Thymus (tissue), 14 donors: ENCODE measurements at places on chromosomes 2 and 18. TPM values are rescaled to one million over a fixed set of nuclear protein-coding genes. Genes with fewer than 3 reads are reported as not detected.

- no peak for DNase-seq
- no peak overlapping the region for H3K27ac ChIP-seq
- no peaks in the 10 kb centered on the region for H3K36me3 ChIP-seq
- no peak overlapping the region for H3K4me3 ChIP-seq
- peaks cover under 1% of the 10 kb centered on the region for H3K27me3 ChIP-seq
Observed at GRCh38 chr18:70469916-70470315, 181.1 kb downstream of the SOCS6 start.

- H3K27ac ChIP-seq, result no peak overlapping the region
- no peak overlapping the region for H3K4me3 ChIP-seq
- no peak for DNase-seq
- no peaks in the 10 kb centered on the region for H3K4me1 ChIP-seq
- no peaks in the 10 kb centered on the region for H3K36me3 ChIP-seq
Observed at GRCh38 chr2:185734658-185735057, 3.9 kb upstream of the FSIP2 start.

DNA sequence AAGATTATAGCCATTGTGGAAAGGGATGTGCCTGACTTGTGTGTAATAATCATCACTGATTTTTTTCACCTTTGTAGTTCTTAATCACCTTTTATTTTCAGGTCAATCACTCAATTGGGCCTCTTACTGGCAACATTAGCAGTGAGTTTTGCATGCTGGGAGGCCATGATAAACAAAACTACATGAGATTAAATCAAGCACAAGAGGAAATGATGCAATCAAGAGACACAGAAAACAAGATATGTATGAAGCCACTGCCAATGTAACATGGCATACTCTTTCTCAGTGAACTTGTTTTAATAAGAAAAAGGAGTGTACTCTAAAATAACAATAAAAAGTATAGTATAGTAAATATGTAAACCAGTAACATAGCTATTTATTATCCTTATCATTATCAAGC is 69.9 kb upstream of the FSIP2 start:
- no peak overlapping the region for H3K27ac ChIP-seq
- no peaks in the 10 kb centered on the region for H3K27me3 ChIP-seq

DNA sequence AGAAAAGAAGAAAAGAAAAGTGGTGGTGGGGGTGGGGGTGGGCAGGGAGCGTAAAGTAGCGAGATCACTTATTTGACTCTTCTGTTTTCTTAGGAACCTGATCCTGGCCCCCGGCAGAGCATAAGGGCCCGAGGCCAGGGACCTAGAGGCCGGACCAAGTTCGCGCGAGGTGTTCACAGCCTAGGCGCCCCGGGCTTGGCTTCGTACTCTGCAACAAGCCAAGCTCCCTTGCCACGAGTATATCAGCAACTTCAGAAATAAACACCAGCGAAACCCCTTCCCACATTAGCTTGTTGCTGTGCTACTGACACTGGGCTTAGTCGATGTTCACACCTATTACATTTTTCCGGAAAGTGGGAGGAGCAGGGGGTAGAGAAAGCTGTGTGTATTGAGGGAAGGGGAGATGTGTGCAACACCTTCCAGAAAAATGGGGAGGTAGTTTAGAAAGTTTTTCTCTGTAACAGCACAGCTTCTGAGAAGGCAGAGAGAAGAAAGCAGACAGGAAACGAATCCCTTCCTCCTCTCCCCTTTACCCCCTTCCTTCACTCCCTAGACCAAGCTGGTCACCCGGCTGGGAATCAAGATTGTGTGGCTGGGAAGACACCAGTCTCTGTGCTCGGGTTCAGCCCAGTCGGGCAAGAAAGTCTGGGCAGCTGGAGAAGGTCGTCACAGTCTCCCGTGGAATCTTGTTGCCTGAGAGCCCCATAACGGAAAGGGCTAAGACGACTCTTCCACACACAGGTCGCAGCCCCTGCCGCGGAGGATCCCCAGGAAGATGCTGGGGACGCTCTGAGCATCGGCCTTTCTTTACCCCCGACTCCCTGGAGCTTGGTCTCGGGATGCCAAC is 12.0 kb upstream of the SATB2 start:
- H3K36me3 ChIP-seq, result no peaks in the 10 kb centered on the region
- H3K27me3 ChIP-seq, result peaks cover 69% of the 10 kb centered on the region
- no peak overlapping the region for H3K4me3 ChIP-seq
- DNase-seq, result no peak

DNA sequence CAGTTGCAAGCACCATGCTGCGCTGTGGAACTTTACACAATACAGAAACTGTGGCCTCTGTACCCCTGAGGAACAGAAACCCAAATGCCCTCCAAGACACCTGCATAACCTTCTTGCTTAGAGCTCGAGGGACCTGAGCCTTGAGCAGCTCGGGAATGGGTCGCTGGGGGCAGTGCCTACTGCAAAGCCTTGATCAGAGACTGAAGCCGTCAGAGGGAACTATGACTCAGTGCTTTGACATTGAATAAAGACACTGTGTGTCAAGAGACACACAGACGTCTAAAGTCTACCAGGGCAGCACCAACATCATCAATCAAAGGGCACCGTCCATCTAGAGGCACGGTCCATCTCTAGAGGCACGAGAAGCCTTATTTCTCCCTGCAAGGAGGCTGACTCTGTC is 30.6 kb downstream of the GPR45 start:
- H3K4me3 ChIP-seq, result no peak overlapping the region
- no peak overlapping the region for H3K27ac ChIP-seq
- no peaks in the 10 kb centered on the region for H3K4me1 ChIP-seq
- no peaks in the 10 kb centered on the region for H3K27me3 ChIP-seq

DNA sequence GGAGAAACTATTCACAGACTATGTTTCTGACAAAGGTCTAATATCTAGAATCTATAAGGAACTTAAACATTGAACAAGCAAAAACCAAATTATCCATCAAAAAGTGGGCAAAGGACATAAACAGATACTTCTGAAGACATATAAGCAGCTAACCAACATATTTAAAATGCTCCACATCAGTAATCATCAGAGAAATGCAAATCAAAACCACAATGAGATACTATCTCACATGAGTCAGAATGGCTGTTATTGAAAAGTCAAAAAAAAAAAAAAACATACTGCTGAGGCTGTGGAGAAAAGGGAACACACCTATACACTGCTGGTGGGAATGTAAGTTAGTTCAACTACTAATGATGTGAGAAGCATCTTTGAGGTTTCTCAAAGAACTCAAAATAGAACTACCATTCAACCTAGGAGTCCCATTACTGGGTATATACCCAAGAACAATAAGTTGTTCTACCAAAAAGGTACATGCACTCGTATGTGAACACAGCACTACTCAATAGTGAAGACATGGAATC is 220.4 kb upstream of the TFPI start:
- H3K27me3 ChIP-seq, result no peaks in the 10 kb centered on the region
- H3K36me3 ChIP-seq, result no peaks in the 10 kb centered on the region

PMAIP1 gene
- 14.5 TPM for total RNA-seq

GRCh38 chr18:22387787-22388186 is 29.9 kb downstream of the CTAGE1 start:
- no peak overlapping the region for H3K27ac ChIP-seq
- DNase-seq, result no peak
- H3K4me1 ChIP-seq, result no peaks in the 10 kb centered on the region
- no peaks in the 10 kb centered on the region for H3K36me3 ChIP-seq
- H3K27me3 ChIP-seq, result no peaks in the 10 kb centered on the region

DNA sequence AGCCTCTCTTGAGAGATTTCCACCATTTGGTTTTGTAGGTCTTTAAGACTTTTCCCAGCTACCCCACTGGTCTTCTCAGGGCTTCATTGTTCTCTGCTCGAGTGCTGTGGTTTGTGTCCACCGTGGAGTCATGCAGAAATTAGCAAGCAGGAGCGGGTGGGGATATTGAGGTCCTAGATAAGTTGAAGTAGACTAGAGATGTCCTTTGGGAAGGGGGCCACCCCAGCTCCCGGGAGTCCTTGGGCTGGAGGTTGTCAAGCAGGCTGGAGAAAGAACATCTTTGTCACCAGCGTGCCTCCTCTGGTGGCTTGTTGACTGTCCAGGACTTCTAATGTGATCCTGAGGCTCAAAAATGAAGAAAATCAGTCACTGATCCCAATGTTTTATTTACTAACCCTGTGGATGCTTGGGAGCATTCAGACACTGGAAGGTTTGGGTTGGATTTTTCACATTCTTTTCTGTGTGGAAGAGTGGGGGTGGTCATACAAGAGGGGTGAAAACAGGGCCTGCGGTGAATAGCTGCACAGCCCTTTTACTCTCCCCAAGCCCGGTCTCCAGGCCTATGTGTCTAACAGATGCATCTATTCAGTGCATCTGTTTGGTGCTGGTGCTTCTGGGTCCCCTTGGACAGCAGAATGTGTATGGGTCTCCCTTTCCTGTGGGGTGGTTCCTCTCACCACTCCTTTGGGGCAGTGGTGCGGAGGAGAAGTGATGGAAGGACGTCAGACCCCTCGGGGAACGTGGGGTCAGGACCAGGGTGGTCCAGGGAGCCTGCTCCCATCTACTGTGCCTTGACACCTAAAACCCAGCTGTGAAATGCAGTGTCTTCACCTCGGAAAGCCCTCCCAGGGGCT is 208.1 kb downstream of the KLHL29 start:
- no peak overlapping the region for H3K27ac ChIP-seq
- no peak for DNase-seq
- no peaks in the 10 kb centered on the region for H3K27me3 ChIP-seq
- no peaks in the 10 kb centered on the region for H3K4me1 ChIP-seq

DNA sequence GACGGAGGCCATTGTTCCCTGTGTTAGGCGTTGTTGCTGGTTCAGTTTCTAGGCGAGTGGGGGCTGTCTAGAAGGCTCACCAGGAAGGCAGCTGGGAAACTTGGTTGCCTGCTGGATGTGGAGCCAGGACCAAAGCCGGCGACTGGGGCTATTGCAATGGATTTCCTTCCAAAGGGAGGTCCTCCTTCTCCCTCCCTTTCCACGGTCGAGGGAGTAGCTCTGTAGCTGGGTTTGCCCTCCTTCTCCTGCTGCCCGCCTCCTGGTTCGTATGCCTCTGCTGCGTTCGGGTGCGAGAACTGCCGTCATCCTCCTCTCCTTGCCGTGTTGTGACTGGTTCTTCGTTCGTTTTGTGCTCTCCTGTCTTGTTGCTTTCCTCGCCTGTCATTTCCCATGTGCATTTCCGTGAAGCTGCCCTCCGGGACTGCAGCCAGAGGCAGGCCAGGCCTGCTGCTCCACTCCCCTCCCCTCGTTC is 203.4 kb downstream of the NEDD4L start:
- no peaks in the 10 kb centered on the region for H3K27me3 ChIP-seq
- H3K4me1 ChIP-seq, result no peaks in the 10 kb centered on the region
- H3K27ac ChIP-seq, result peak overlapping the region; percentile 32
- no peak overlapping the region for H3K4me3 ChIP-seq

DNA sequence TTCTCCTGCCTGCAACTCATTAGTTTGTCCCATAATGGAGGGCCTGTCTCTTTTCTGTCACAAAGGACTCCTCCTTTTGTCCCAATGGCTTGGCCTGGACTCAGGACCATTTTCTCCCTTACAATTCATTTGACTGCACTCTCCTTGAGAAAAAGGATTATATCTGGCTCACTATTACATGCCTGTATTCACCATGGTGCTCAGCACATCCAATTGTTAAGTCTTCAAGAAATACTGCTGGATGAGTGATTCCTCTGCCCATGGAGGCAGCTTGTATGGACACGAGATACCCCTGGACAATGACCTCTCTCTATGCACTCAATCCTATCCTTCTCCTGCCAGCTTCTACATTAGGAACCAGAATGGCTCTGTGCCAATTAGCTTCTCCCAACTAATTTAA is 47.0 kb downstream of the CHST9 start:
- no peak overlapping the region for H3K4me3 ChIP-seq
- H3K36me3 ChIP-seq, result no peaks in the 10 kb centered on the region
- no peak overlapping the region for H3K27ac ChIP-seq
- DNase-seq, result no peak

- H3K4me3 ChIP-seq, result no peak overlapping the region
- no peaks in the 10 kb centered on the region for H3K36me3 ChIP-seq
- DNase-seq, result no peak
- no peaks in the 10 kb centered on the region for H3K27me3 ChIP-seq
Observed at GRCh38 chr18:54881229-54881768, 53.0 kb downstream of the RAB27B start.

TMEM200C gene
- 0.19 TPM for total RNA-seq

XDH gene
- total RNA-seq, result 0.19 TPM

ANKRD53 gene
- 0.14 TPM for total RNA-seq

DNA sequence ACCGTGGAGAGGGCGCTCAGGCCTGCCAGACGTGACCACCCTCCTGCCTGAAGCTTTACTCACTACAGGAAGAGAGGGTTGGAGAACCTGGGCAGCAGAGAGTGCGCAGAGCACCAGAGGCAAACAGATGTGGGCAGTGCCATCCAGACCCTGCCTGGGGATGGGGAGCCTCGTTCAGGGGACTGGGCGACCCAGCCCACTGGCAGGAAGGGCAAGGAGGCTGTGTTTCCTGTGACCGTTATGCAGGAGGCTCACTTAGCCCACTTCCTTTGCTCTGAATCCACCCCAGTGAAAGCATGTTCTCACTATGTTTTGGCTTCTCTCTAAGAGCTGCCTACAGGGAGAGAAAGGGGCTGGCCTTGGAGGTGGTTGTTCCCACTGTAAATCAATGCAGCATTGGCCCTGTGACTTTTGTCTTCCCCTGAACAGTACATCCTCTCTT is 23.0 kb upstream of the ACKR3 start:
- peaks cover 65% of the 10 kb centered on the region for H3K4me1 ChIP-seq
- H3K36me3 ChIP-seq, result no peaks in the 10 kb centered on the region
- peak overlapping the region; percentile 95 for H3K27ac ChIP-seq
- no peak overlapping the region for H3K4me3 ChIP-seq
- H3K27me3 ChIP-seq, result no peaks in the 10 kb centered on the region
- no peak for DNase-seq

MEP1B gene
- total RNA-seq, result 0.19 TPM

- no peak overlapping the region for H3K27ac ChIP-seq
- H3K4me1 ChIP-seq, result no peaks in the 10 kb centered on the region
- DNase-seq, result no peak
- no peak overlapping the region for H3K4me3 ChIP-seq
- H3K27me3 ChIP-seq, result no peaks in the 10 kb centered on the region
Observed at GRCh38 chr2:118237451-118237850, 149.2 kb downstream of the INSIG2 start.

PJVK gene
- total RNA-seq, result 1.6 TPM

DNA sequence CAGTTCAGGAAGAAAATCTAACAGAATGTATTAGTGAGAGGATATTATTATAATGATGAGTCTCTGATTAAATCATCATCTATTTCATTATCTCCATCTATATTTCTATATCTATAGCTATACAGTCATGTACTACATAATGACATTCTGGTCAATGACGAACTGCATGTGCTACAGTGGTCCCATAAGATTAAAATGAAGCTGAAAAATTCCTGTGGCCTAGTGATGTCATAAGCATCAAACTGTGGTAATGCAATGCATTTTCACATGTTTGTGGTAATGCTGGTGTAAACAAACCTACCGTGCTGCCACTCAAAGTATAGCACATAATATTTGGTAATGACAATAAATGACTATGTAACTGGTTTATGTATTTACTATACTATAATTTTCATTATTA is 1127.9 kb upstream of the CHAC2 start:
- no peak overlapping the region for H3K27ac ChIP-seq
- no peaks in the 10 kb centered on the region for H3K27me3 ChIP-seq
- DNase-seq, result no peak
